ENCODE measurements at places on chromosomes 16 and 17. TPM values are rescaled to one million over a fixed set of nuclear protein-coding genes. Genes with fewer than 3 reads are reported as not detected.

Gene FN3KRP
- 2.3 TPM for total RNA-seq

Gene KRT39
- not detected for total RNA-seq

Gene SDK2
- total RNA-seq: 0.20 TPM

Gene NEURL4
- total RNA-seq: 21.8 TPM

GRCh38 chr17:20965492-20965891 lies 77.3 kb downstream of the USP22 start:
- no peak for DNase-seq
- no peaks in the 10 kb centered on the region for H3K36me3 ChIP-seq
- no peak overlapping the region for H3K27ac ChIP-seq
- no peaks in the 10 kb centered on the region for H3K4me1 ChIP-seq
- H3K4me3 ChIP-seq: no peak overlapping the region

GRCh38 chr16:60815033-60815432 lies 1221.2 kb downstream of the CDH8 start:
- no peaks in the 10 kb centered on the region for H3K36me3 ChIP-seq
- no peak overlapping the region for H3K4me3 ChIP-seq
- DNase-seq: no peak

DNA sequence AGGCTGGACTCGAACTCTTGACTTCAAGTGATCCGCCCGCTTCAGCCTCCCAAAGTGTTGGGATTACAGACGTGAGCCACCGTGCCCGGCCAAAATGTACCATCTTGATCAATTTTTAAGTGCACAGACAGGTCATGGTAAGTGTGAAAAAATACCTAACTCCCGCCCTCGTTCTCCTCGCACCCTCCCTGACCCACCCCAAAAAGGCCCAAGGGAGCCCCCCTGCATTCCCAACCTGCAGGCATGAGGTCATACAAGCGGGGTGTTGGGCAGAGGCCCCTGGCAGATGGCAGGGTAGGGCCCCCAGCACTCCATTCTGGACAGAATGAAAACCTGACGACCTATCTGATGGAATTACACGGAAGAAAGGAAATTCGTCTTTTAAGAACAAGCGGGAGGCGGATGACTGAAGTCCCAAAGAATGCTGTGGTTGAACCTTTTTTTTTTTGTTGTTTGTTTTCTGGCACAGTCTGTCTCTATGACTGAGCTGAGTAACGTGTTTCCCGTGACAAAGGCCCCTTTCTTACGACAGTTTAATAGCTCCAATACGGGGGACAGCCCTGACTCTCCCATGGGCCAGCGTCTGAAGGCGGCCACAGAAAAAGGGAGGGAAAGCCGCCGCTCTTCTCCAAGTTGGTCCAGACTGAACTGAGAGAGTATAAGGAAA lies 376.4 kb downstream of the SLC39A11 start:
- H3K36me3 ChIP-seq: no peaks in the 10 kb centered on the region
- no peak for DNase-seq
- no peak overlapping the region for H3K27ac ChIP-seq
- no peaks in the 10 kb centered on the region for H3K4me1 ChIP-seq

DNA sequence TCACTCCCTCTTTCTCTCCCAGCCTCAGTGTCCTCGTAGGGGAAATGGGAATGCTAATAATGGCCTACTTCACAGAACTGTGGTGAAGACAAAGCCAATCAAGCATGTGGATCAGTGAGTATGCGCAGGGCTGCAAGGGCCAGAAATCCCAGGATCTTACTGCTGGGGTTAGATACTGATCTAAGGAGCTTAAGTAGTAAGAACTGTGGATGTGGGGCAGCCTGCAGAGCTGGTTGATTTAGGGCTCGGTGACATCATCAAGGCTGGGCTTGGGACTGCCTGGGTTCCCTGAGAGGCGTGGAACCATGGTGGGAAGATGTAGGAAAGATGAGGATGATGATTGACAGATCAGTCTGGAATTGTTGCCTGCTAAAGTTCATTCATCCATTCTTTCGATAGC lies 25.6 kb downstream of the GOSR2 start:
- H3K27ac ChIP-seq: no peak overlapping the region
- H3K4me3 ChIP-seq: no peak overlapping the region
- H3K4me1 ChIP-seq: peaks cover 6% of the 10 kb centered on the region
- peaks cover 6% of the 10 kb centered on the region for H3K27me3 ChIP-seq

- no peak overlapping the region for H3K4me3 ChIP-seq
- DNase-seq: no peak
- no peaks in the 10 kb centered on the region for H3K4me1 ChIP-seq
- peak overlapping the region; percentile 39 for H3K27ac ChIP-seq
- no peaks in the 10 kb centered on the region for H3K36me3 ChIP-seq
- H3K27me3 ChIP-seq: no peaks in the 10 kb centered on the region
Measured at GRCh38 chr16:81861503-81861902, 82.4 kb downstream of the PLCG2 start.

DNA sequence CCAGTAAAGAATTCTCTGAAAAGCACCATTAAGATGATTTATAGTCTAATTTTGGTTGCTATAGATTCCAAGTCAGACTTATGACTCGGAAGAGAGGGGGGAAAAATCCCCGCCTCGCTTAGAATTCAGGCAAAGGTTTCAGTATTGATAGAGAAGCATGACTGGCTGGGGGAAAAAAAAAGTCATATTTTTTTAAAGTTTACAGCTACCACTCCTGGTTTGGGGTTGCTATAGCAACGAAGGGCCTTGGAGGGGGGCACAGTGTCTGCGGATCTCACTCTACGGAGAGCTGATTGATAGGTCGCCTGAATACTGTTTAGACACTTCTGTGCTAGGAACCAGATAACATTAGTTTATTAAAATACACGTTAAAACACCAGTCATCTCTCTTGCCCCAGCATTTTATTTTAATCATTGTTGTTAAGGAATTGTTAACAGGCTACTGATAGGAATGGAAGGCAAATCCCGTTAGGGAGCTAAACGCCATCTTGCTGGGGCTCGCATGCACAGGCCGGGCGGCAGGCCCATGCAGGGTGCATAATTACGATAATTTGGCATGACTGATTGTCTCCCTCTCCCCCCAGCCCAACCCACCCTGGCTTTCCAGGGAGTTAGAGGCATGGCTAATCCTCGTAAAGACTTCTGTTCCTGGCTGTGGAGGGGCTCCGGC lies 380.0 kb upstream of the XYLT1 start:
- no peak for DNase-seq
- H3K27me3 ChIP-seq: no peaks in the 10 kb centered on the region
- no peaks in the 10 kb centered on the region for H3K36me3 ChIP-seq
- H3K27ac ChIP-seq: no peak overlapping the region

DNA sequence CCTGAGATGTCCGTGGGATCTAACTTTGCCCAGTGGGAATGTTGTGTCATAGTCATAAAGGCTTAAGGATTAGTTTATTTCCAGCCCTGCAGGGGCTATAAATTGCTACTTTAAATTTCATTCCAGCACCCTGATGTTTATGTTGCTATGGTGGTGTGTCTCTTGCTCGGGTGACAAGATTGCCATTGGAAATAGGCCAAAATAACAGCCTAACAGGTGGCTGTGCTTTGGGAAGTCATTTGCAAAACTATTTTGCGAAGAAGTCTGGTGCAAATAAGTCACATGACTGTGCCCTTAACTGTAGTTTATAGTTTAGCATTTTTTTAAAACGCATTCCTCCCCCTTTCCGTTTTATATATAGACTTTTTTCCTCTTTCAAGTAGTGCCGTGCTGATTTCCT lies 23.1 kb downstream of the PITPNC1 start:
- no peaks in the 10 kb centered on the region for H3K36me3 ChIP-seq

Data from gastrocnemius medialis (tissue), 4 donors.